Fibroblast of upper back skin (primary cell): ENCODE measurements at places on chromosomes 12 and 14.

DNA sequence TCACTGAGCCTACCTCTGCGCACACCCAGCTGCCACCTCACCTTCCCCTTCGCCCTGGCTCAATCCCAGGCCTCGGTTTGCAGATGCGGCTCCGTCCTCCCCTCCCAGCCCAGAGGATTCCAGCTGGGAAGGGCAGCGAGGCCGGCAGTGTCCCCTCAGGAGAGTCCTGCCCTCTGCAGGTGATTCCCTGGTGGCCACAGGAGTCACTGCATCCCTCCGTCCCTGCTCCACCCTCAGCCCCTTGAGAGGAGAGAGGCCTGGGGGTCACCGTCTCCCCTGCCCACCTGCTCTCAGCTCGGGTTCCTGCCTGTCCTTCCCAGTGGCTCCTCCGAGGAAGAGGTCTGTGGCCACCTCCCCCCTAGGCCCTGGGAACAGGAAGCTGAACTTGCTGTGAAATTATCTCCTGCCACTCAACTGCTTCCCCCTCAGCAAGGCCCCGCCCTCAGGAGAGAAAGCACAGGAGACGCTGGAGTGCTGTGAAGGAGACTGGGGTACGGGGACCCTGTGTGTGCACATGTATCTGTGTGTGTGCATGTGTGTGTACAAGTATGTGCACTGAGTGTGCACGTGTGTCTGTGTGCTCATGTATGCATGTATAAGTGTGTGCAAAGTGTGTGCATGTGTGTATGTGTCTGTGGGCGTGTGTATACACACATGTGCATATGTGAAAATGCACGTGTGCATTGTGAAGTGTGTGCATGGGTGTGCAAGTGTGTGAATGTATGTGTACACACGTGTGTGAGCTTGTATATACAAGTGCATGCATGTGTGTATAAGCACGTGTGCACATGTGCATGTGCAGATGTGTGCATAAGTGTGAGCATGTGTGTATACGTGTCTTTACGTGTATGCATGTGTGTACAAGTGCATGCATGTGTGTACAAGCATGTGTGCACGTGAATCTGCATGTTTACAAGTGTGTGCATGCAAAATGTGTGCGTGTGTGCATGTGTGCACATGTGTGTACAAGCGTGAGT is 13.2 kb upstream of the GALNT9 start:
- no peak for DNase-seq

- DNase-seq, result peak; percentile 45
Measured at GRCh38 chr12:80262346-80262745, 163.0 kb downstream of the OTOGL start.

- DNase-seq, result no peak
Measured at GRCh38 chr12:49138587-49138986, 7.4 kb upstream of the TUBA1B start.

- no peak for DNase-seq
Measured at GRCh38 chr12:89334548-89335169, 17.6 kb downstream of the DUSP6 start.

DNA sequence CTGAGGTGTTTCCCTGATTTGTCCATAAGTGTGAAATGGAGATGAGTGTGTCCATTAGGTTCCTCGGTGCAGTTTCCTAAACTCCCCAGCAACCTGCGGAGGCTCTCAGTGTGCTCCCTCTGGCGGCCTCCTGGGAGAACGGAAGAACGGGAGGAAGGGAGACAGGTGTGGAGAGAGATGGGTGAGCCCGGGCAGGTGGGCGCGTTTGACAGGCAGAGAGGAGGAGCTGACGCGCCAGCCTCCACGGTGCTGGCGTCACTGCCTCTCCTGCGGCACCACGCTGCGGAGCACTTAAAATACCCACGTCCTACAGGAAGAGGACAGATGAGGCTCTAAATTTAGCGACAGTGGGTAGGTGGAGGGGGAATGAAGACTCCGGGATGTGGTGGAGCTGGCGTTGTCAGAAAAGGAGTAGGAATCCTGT is 26.8 kb upstream of the PEX5 start:
- DNase-seq, result no peak

- no peak for DNase-seq
Measured at GRCh38 chr14:74838166-74838565, 37.8 kb downstream of the PROX2 start.

DNA sequence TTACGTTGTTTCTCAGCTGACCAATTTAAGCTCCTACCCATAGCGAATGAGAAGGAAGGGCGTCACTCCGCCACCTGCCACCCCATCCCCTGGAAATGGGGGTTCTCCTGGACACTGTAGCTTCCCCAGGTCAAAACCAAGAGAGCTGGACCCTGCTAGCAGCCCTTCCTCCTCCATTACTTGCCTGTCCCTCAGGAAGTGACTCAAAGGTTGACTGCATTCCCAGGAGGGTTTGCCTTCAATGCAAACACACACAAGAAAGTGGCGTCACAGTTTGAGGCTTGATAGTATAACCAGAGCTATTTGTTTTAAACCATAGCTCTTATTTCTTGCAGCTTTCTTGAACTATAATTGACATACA is 79.1 kb downstream of the KCNK13 start:
- DNase-seq, result peak; percentile 70

- DNase-seq, result peak; percentile 5
Measured at GRCh38 chr14:80278293-80279023, 67.2 kb upstream of the DIO2 start.

- no peak for DNase-seq
Measured at GRCh38 chr12:64681200-64682052, 71.1 kb downstream of the RASSF3 start.

DNA sequence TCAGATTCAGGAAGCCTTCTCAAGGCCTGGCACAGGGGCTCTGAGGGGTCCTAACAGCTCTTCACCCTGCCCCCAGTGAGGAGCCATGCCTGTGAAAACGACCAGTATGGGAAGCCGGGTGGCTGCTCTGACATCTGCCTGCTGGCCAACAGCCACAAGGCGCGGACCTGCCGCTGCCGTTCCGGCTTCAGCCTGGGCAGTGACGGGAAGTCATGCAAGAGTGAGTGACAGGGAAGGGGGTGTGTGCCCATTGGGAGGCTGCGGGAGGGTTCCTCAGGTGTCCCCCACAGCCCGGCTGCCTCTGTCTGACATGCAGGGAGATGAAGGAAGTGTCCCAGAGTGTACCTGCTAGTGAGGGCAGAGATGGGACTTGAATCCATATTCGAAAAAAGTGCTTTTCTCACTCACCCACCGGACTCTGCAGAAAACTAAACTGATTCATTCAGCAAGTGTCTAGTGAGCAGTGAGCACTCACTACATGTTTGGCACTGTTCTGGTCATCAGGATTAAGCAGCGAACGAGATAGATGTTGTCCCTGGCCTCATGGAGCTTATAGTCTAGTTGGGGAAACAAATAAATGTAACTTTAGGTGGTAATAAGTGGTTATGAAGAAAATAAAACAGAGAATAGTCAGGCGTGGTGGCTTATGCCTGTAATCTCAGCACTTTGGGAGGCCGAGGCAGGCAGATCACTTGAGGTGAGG is 9.4 kb upstream of the LRP1-AS start:
- DNase-seq, result no peak

GRCh38 chr12:31528095-31528494 is 62.8 kb downstream of the DENND5B start:
- no peak for DNase-seq

DNA sequence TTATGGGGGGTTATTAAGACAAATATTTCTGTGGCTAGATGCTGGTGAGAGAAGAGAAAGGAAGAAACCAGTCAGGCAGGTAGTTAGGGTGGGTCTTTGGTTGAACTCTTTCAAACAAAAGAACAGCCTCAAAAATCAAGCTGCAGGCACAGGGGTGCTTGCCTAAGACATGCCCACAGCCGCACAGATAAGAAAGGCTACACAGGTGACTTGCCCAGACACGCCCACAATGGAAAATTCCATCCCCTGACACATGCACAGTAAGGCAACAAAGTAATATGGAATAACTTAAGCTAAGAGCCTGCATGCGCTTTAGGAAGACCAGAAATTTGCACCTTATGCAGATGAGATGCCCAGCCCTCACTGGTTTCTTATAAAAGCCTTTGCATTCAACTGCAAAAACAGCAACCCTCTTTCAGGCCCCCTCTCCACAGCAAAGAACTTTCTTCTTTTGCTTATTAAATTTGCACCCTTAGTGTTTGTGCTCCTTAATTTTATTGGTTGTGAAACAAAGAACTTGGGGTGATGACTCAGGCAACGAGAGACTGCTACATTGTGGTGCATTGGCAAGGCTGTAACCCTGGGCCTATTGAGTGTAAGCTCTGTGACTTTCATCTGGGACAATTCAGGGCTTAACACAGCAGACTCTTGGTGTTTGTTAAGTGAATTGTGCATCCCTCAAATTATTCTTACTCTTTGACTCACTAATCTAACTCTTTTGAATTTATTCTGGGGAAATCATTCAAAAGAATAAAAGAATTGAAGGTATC is 149.4 kb downstream of the RPAP3 start:
- no peak for DNase-seq

GRCh38 chr12:39467432-39467870 is 24.5 kb upstream of the KIF21A start:
- no peak for DNase-seq

- no peak for DNase-seq
Measured at GRCh38 chr14:28744126-28744525, 22.5 kb upstream of the FOXG1 start.

DNA sequence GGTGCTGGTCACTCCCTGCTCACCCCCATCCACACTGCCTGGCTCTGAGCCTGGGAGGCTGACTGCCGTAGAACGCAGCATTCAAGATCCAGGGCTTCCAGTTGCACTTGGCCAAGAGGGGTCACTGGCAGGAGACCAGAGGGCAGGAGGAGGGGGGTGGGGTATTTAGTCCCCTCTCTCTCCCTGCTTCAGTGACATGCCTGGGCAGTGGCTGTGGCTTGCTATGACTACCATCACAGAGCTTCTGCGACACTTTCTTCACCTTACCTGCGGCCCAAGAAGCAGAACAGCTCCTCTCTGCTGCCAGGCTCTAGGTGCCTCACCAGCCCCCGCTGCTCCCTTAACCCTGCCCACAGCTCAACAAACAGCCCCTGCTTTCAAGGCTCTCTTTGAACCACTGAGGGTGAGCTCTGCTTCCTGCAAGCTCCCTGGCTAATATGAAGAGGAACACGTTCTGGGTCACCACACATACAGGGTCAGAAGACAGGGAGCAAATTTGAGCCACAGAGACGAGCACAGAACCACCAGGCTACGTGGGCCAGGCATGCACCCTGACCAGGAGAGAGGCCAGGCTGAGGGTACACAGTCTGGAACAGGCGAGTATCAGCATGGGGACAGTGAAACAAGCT is 55.7 kb downstream of the ITPK1 start:
- no peak for DNase-seq

DNA sequence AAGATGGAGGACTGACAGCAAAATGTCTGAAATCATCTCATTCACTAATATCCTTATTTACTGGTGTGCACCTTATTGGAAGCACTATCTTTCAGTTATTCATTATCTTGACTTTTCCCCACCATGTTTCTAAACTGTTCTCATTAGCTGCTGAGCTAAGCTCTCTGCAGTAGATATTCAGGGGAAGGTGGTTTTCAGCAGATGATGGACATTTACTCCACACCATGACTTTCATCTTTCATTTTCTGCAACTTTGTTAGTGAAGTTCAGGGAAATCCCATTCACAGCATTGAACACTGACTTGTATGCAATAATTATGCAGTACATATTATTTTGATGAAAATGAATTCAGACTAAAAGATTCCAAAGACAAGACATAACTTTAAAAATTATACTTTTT is 373.6 kb upstream of the FLRT2 start:
- no peak for DNase-seq

GRCh38 chr12:49846032-49846431 is 3.1 kb upstream of the BCDIN3D start:
- no peak for DNase-seq

DNA sequence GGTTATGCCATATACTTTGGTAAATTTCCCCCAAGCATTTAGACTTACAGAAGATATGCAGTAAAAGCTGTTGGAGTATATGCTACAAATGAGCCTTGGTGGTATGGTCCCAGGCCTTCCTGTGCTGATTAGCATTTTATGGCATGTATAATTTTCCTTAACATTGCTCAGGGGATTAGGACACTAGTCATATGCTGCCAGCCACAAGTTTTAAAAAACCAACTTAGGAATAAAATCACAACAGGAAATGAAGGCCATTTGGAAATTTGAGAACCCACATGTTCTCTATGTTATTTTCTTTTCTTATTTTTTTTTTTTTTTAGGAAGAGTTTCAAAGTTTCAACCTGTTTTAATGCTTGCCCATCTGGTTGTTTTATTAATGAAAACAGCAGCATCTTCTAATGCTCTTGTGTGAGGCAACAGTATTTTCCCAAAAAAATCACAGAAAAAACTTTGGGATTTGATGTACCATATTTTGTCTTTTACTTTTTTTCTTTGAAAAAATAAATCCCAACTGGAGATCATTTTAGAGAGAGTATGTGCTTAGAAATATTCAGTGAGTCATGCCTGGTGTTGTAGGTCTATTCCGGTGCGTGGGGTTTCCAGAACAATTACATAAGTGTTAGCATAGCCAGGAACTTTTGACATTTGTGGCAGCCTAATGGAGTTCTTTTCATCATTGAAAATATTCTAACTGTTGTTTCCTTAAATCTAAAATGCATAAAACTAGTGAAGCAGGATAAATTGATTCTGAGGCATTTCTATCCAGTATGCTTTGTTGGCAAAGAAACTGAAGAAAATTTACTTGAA is 21.7 kb upstream of the DUSP6 start:
- DNase-seq, result peak; percentile 74

DNA sequence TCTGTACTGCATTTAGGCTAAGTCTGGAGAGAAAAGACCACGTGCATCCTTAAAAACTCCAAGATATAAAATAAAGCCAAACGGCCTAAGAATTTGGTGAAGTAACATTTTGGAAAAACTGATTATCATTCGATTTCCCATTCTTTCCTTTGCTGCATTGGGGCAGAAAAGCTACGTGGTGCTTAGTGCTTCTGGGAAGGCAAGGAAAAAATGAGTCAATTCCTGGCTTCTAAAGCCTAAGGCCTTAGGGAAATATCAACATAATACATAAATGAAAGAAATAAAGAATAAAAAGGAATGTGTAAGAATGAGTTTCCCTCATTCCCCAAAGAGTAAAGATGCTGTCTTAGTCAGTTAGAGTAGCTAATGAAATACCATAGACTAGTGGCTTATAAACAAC is 520.5 kb downstream of the GLT1D1 start:
- DNase-seq, result no peak

- DNase-seq, result no peak
Measured at GRCh38 chr12:113619202-113619601, 147.5 kb upstream of the LHX5 start.

DNA sequence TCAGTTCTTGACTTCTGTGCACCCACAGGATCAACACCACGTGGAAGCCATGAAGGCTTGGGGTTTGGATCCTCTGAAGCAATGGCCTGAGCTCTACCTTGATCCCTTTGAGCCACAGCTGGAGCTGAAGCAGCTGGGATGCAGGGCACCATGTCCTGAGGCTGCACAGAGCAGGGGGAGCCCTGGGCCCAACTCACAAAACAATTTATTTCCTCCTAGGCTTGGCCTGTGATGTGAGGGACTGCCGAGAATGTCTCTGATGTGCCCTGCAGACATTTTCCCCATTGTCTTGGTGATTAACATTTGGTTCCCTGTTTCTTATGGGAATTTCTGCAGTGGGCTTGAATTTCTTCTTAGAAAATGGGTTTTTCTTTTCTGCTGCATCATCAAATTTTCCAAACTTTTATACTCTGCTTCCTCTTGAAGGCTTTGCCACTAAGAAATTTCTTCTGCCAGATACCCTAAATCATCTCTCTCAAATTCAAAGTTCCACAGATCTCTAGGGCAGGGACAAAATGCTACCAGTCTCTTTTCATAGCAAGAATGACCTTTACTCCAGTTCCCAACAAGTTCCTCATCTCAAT is 288.2 kb downstream of the CCDC59 start:
- DNase-seq, result no peak
